NT2/D1 (cell line): ENCODE measurements at places on chromosomes 2 and 18.

DNA sequence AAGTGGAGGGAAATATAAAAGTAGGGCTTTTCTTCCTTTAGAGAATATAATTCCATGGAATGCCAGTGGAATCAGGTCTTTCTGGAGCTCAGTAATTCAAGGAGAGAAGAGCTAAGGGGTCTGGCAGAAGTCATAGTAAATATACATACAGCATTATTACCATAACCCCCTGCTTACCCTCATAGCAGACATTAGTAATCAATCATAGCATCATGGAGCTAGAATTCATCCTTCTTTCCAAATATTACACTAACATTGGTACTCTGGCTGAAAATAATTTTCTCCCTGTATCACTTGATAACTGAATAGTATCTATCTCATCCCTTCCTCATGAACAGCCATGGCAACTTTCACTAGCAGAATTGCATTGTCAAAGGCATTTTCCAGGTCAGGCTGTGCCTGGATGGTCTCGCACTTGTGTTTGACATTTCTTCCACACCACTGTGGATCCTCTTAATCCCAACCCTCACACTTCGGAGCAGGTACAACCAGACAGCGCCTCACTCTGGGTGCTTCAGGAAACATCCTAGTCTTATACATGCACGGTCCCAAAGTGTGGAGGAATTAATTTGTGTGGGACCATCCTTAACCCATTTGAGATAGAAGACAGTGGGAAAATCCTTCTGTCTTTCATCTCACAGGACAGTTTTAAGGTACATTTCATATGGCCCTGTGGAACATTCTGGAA lies 84.2 kb upstream of the SEC11C start:
- DNase-seq: no peak

DNA sequence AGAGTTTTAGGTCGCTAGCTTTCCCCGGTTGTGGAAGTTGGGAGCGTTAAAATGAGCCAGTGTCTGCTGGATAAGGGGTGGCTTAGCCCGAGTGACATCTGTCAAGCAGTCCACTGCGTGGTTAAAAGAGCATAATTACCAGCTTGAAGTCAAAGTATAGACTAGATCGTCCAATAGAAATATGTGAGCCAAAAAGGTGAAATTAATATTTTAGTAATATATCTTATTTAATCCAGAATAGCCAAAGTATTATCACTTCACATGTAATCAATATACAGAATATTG lies 654 bp downstream of the COMMD1 start:
- DNase-seq: no peak

DNA sequence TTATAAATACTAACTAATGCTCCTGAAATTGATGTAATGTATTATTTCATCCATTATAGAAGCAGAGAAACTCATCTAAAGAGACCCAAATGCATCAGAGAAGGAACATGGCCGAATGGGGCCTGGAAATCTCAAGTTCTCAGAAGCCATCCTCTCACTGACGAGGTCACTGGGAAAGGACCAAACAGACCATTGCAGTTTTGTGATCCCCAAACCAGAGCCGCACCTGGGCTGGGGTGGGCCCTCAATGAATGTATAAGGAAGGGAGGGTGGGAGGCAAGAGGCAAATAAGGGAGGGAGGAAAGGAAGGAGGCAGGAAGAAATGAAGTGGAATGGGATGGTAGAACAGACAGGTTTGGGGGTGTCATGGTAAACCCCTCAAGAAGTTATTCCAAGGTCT lies 245.3 kb upstream of the ID2 start:
- DNase-seq: no peak

DNA sequence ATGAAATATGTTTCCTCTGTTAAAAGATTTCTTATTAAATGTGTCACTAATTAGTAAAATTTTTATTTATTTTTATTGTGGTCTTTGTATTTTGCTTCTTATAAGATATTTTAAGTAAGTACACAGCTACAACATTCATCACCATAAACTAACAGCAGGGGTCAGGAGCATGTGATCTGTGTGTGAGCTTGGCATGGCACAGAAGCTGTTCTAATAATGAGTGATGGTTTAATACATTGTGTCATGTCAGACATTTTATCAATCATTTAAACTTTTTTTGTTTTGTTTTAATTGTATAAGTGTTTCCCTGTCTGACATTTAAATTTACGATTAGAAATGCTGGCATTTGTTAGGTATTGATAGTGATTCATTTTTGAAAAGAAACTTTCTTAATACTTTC lies 585.4 kb downstream of the DSC3 start:
- DNase-seq: no peak

DNA sequence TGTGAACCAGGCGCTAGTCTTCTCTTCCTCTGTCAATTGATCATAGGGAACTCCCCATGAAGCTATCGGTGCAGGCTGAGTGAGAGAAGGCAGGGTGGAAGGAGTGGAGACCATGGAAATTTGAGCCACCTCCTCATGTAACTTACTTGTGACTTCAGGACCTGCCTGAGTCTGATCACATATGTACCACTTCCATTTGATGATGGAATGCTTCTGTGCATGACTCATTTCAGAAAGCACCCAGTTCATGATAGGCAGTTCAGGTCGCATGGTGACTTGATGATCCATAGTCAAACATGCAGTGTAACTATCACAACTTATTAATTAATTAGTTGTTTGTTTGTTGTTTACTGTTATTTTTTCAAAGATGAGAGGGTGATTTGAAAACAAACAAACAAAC lies 1296.7 kb downstream of the SUCLG1 start:
- no peak for DNase-seq

DNA sequence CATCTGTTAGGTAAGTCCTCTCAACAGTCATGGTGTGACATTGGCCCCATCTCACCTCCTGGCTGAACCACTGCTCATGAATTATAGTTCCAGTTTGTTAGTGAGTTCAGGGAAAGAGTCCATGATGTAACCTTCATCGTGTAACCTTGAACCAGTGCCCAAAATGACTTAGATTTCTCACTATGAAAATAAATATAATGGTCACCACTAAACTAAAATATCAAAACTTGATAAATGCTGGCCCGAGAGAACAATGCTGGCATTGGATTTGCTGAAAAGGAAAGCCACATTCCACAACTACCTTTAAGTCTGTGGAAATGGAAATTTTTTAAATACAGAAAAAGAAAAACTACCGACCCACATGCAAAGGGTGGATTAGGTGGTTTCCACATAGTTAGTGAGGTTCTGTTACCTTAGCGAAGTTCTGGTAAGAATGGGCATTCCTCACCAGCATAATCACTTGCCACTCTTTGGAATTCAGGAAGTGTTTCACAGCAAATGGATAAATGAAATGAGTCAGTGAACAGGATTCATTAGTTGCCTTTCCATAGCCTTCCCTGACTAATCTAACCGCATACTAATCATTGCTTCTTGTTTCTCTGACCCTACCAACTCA lies 133.9 kb upstream of the CTAGE1 start:
- no peak for DNase-seq

DNA sequence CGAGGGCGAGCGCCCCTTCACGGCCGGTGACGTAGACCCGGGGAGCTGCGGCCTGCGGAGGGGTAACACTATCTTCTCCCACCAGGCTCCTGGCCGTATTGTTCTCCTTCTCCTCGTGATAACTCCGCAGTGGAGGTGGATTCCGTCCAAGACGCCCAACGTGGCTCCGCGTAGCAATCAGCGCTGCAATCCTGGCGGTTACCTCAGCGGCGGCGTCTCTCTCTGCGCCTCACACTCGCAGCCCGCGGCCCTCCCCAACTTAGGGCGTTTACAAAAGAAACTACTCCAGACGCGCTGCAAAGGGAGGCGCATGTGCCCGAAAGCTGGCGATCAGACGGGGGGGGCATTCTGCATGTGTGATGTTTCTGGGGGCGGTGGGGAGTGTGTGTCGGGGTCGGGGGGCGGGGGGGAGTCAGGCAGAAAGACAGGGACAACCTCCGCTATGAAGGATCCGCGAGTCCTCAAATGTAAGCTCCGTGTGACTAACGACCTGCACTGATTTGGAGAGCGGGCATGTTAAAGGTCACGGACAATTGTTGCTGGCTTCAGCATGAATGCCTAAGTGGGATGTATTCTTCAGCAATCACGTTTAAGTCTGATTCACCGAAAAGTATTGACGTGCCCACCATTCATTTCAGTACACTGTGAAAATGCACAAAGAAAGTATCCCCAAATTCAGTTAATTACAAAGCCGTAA lies 1.3 kb upstream of the ZNF516 start:
- DNase-seq: no peak

- no peak for DNase-seq
Observed at GRCh38 chr18:10320791-10321190, 133.6 kb upstream of the APCDD1 start.

DNA sequence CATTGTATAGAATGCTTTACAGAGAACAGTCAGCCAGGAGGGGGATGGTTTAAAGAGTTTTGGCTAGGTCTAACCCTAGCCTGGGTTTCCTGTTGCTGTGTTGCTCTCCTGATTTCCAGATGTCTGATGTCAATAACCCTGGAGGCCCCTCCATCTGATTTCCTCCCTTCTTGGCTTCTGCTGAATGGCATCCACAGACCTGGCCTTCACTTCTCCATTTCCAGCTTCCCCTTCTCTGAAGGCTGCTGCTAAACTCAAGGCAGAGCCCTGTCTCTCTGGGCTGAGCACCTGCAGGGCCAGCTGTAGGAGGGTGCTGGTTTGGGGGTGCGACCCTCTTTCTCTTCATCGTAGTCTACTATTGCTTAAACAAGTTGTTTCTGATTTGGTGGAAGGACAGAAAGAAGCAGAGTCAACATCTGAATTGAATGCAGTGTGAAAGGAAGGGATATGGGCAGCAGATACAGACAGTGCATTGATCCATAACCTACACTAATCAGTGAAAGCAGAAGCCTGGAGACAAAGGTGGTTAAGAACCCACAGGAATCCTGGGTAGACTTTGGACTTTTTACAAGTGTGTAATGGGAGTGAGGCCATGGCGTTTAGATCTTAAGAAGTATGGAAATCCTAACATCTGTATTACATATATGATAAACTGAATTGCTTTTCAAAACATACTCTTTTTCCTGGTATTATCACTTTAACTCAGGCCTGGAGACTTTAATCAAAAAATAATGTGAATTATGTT lies 153.6 kb downstream of the HRH4 start:
- no peak for DNase-seq

DNA sequence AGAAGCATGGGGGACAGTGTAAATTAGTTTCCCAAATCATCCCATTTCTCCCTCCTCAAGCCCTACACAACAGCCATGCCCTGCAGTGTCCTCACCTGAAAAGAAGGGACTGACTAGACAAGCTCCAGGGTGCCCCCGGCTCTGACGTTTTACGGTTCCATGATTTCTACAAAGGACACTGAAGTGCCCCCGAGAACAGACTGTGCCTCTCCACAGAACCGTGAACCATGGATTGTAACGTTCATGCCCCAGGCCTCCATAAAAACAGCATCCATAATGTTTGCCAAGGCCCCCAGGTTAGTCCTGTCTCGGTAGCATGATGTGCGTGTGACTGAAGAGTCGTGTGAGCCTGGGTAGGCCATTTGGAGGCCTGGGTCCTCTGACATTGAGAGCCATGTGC lies 7.0 kb upstream of the ACOXL start:
- DNase-seq: no peak

GRCh38 chr18:49447810-49448745 lies 12.4 kb downstream of the DYM start:
- peak; percentile 73 for DNase-seq

- no peak for DNase-seq
Observed at GRCh38 chr18:35376742-35377695, at the start of gene ZNF396. Gene ZNF396 (minus strand): TSS chr18:35377337. CDS start chr18:35374292, 3,045 bp downstream.

DNA sequence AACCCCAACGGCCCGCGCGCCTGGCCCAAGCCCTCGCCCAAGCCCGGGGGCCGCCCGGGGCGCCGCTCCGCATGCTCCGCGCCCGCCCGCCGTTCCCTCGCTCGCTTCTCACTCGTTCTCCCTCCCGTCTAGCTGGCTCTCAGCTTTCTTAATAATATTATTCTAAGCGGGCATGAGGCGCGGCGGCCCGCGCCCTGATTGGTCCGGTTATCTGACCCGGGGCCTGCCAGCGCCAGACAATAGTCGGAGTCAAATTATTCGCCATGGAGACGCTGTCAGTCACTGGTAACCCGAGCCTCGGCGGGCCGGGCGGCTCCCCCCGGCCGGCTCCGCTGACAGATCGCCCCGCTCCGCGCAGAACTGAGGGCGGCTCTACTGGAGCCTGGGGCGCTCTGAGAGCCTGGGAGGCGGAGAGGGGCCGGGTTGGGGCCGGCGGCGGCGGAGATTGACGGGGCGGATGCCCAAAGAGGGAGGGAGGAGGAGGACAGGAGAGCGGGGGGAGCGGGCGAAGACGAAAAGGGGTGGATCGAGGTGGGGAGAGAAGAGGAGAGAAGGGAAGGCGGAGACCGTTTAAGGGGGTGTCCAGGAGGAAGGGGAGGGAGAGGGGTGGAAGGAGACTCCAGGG lies at the start of gene SIX2:
TSS of gene SIX2 (minus strand) at position 150 of the 625 bp plus-strand sequence. CDS start 342 bp downstream, outside the sequence.
- peak; percentile 93 for DNase-seq

- DNase-seq: no peak
Observed at GRCh38 chr2:86622519-86623042, 1.1 kb downstream of the RNF103 start.

DNA sequence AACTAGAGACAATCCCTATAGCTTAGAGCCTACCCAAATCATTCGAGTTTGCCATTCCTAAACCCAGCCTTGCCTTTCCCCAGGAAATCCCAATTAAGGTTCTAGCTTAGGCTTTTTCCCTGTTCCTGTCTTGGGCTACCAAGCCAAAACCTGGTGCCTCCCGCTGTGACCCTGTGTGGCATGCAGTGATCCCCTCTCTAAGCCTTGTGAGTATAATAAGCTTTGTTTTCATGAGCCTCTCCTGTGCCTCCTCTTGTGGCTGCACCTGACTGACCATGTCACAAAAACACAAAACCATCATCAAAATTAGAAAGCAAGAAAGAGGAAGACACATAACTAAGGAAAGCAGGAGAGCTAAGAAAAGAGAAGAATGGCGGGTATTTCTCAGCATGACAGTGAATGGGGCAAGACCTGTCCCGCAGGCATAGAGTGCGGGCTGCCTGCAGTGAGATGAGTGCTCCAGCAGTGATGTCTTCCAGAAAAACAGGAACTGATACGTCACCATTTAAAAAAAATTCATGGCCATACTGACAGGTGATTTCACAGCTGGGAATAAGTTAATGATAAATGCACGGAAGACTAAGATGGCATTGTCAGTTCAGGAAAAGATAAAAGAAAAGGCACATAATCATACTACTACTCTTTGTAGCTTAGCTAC lies 9.2 kb upstream of the PAIP2B start:
- no peak for DNase-seq

- no peak for DNase-seq
Observed at GRCh38 chr2:39152504-39152903, 31.7 kb upstream of the SOS1 start.

DNA sequence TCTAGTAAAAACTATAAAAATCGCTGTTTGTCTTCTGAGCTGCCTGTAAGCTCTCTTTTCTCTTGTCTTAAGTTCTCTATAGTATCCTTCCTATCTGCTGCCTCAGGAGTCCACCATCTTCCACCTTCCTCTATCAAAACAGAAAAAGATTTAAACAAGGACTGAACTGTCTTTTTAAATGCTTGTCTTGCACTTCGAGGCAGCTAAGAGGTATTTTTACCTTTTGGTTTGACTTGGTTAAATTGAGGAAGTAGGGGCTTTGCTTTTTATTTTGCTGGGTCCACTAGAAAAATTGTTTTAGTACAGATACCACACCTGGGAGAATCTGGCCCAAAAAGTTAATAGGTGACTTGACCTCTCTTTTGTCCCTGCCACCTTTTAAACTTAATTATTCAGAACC lies 12.2 kb downstream of the SESTD1 start:
- no peak for DNase-seq

GRCh38 chr2:29253-29652 lies 17.1 kb downstream of the FAM110C start:
- DNase-seq: no peak

GRCh38 chr18:62379051-62379450 lies 53.9 kb downstream of the TNFRSF11A start:
- DNase-seq: no peak
